ENCODE measurements at places on chromosomes 13 and 19.

DNA sequence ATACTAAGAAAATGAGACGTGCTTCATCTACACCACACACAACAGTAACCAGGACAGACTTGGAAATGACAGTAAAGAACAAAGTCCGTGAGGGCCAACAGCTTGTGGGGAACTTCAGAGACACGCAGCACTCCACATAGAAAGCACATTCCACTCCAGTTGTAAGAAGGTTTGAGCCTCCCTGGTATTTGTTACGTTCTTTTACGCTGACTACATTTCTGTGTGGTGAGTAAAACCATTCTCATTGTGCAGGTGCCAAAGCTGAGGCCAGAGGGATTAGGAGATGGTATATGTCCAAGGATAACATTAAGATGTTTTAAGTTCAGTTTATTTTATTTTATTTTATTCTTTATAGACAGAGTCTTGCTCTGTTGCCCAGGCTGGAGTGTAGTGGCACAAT is 1189.9 kb downstream of the UQCRFS1 start:
- DNase-seq, result no peak

- peak; percentile 82 for DNase-seq
Observed at GRCh38 chr19:12669270-12670158, 2.9 kb downstream of the WDR83 start.

DNA sequence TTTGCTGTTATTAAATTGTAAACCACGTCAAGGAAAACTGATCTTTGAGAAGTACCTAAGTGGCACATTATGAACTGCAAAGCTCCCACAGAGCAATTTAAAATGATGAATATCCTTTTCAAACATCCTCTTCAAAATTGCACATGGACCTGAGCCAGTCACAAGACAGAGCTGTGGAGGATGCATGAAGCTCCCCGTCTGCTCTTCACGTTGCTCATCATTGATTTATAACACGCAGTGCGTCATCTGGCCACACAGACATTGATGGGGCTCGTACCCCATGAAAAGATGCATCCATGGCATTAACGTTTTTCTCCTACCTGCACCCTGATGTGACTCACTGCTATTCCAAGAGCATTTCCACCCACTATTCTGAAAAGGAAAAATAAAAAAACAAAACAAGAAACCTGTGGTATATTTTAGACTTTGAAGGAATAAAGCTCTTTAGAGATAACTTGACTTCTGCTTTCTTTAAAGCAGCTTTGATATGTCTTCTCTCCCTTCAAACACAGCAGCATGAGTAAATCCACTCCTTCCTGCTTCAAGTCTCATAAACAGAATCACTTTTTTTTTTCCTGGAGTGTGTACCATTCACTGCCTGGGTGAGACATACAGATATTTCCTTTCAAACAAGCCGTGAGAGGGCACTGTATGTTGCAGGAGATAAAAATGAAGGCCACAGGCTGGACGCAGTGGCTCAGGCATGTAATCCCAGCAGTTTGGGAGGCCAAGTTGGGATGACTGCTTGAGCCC is 7.2 kb upstream of the SERTM1 start:
- no peak for DNase-seq

DNA sequence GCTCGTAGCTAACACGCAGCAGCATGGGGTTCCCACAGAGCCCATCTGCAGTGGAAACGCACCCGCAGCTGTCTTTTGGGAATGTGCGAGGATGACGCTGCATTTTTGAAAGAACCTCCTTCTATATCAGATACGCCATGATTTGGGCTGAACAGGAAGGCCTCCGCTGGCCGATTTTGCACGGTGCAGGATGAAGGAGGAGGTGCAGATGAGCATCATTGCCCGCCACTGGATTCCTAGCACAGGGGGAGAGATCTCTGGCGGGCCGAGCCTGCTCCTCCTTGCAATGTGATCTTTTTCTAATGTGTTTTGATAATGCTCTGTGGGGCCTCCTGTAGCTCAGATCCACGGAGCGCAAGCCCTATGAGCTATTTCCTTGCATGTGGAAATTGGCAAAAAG is 55.5 kb downstream of the EFNB2 start:
- no peak for DNase-seq

DNA sequence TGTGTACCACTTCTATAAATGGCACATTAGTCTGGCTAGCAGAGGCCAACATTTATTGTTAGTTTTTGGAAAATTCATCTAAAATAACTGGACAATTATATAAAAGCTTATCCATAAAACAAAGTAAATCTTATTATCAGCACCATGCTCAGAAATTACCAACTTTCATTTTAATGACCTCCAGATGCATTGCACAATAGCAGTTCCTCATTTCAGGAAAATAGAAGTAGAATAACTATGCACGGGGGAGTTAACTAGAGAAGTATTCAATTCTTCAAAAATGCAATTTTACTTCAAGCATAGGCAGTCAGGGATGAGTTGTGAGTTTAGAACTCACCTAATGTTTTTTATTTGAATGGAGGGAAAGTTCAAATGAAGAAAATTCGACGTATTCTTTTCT is 1023.5 kb downstream of the PCDH17 start:
- no peak for DNase-seq

Data from activated naive CD4-positive, alpha-beta T cell treated with anti-CD3 and anti-CD28 coated beads for 36 hours (primary cell).